A549 treated with Mapracorat at 1 μM for 4 hours (cell line): ENCODE measurements at places on chromosomes 5 and 9. TPM values are rescaled to one million over a fixed set of nuclear protein-coding genes. Genes with fewer than 3 reads are reported as not detected.

NTRK2 gene
- 0.02 to 0.04 TPM in 2 of 5 replicates, not detected in the others for total RNA-seq

SAXO1 gene
- not detected in 5 replicates for total RNA-seq

FYB1 gene
- total RNA-seq = 10.3 to 15.1 TPM (median 12.8 TPM) in 5 replicates

HAVCR1 gene
- total RNA-seq = 28.4 to 34.3 TPM (median 32.1 TPM) in 5 replicates

CARTPT gene
- not detected in 5 replicates for total RNA-seq

GNA14 gene
- not detected in 5 replicates for total RNA-seq

SPINK4 gene
- not detected in 5 replicates for total RNA-seq

PCDHB4 gene
- 0.07 to 0.13 TPM (median 0.09 TPM) in 4 of 5 replicates, not detected in the other for total RNA-seq

MZB1 gene
- total RNA-seq = 0.29 TPM in 1 of 5 replicates, not detected in the others

OR1Q1 gene
- not detected in 5 replicates for total RNA-seq

MROH2B gene
- not detected in 5 replicates for total RNA-seq

RGS14 gene
- total RNA-seq = 3.6 to 6.4 TPM (median 4.8 TPM) in 5 replicates

HTR1A gene
- not detected in 5 replicates for total RNA-seq

ENTREP1 gene
- total RNA-seq = 0.50 to 0.88 TPM (median 0.60 TPM) in 5 replicates

ANKRD31 gene
- total RNA-seq = 0.02 to 0.07 TPM (median 0.05 TPM) in 4 of 5 replicates, not detected in the other

JADE2 gene
- total RNA-seq = 28.9 to 41.2 TPM (median 37.8 TPM) in 5 replicates

AGXT2 gene
- not detected in 5 replicates for total RNA-seq

OTULIN gene
- total RNA-seq = 16.4 to 22.7 TPM (median 21.9 TPM) in 5 replicates

ZFR gene
- total RNA-seq = 54.8 to 67.6 TPM (median 58.4 TPM) in 5 replicates

IL13 gene
- 0.11 to 0.14 TPM in 2 of 5 replicates, not detected in the others for total RNA-seq

SSBP2 gene
- 9.2 to 13.9 TPM (median 11.4 TPM) in 5 replicates for total RNA-seq

SHOC1 gene
- total RNA-seq = 0.02 TPM in 1 of 5 replicates, not detected in the others

APBA1 gene
- total RNA-seq = 0.09 to 0.34 TPM (median 0.17 TPM) in 5 replicates

OTP gene
- total RNA-seq = 0.05 to 0.13 TPM (median 0.08 TPM) in 5 replicates

TTC1 gene
- 67.2 to 71.3 TPM (median 68.8 TPM) in 5 replicates for total RNA-seq

FST gene
- 1.7 to 3.0 TPM (median 2.9 TPM) in 5 replicates for total RNA-seq

ROR2 gene
- 0.88 to 1.6 TPM (median 1.3 TPM) in 5 replicates for total RNA-seq

PCDHGA3 gene
- not detected in 5 replicates for total RNA-seq

SELENOP gene
- total RNA-seq = 0.15 to 0.28 TPM (median 0.25 TPM) in 3 of 5 replicates, not detected in the others

BSPRY gene
- total RNA-seq = 0.15 TPM in 1 of 5 replicates, not detected in the others

LCN15 gene
- total RNA-seq = not detected in 5 replicates

KLF9 gene
- total RNA-seq = 2.7 to 4.3 TPM (median 3.7 TPM) in 5 replicates
